ENCODE measurements at places on chromosomes 6 and 20.

GRCh38 chr6:53845280-53846195, 50.7 kb downstream of the LRRC1 start:
- no peak for DNase-seq

- no peak for DNase-seq
Measured at GRCh38 chr6:30394139-30394538, 49.2 kb downstream of the RPP21 start.

- DNase-seq = no peak
Measured at GRCh38 chr20:38294076-38294591, 9.8 kb upstream of the BPI start.

DNA sequence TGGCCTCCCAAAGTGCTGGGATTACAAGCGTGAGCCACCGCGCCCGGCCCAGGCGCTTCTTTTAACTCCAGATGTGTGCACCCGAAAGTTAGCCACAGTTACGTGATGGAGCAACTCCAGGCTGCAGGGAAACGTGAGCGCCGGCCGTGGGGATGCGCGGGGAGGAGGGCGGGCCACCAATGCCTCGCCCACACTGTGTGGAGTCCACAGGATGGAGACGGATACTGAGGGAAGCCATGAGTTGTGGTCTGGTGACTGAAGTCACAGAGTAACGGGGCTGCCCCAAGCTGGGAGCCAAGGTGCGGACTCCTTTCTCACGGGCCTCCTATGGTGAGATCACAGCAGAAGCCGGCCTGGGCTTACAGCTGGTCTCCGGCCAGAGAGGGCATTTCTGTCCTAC, 23.2 kb downstream of the YTHDF1 start:
- no peak for DNase-seq

DNA sequence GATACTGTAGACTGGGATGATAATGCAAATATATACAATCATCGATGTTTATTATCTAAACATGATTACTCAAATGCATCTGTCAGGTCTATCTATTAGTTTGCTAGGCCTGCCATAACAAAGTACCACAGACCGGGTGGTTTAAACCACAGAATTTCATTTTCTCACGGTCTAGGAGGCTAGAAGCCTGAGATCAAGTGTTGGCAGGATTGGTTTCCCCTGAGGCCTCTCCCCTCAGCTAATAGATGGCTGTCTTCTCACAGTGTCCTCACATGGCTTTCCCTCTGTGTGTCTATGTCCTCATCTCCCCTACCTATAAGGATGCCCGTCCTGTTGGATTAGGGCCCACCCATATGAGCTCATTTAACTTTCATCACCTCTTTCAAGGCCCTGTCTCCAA, 512.6 kb upstream of the SLC35B3 start:
- DNase-seq = no peak

GRCh38 chr20:52637201-52637600, 335.0 kb upstream of the TSHZ2 start:
- no peak for DNase-seq

GRCh38 chr6:163731215-163732013, 316.9 kb downstream of the QKI start:
- no peak for DNase-seq

DNA sequence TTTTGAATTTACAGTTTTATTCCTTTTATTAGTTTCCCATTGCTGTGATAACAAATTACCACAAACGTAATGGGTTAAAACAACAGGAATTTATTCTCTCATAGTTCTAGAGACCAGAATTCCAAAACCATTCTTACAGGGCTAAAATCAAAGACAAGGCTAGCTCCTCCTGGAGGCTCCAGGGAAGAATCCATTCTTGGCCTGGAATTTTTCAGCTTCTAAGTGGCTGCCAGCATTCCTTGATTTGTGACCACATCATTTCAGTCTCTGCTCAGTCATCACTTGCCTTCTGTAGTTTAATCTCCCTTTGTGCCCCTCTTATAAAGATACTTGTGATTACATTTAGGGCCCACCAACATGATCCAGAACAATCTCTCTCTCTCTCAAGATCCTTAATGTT, 897 bp upstream of the SEL1L2 start:
- no peak for DNase-seq

DNA sequence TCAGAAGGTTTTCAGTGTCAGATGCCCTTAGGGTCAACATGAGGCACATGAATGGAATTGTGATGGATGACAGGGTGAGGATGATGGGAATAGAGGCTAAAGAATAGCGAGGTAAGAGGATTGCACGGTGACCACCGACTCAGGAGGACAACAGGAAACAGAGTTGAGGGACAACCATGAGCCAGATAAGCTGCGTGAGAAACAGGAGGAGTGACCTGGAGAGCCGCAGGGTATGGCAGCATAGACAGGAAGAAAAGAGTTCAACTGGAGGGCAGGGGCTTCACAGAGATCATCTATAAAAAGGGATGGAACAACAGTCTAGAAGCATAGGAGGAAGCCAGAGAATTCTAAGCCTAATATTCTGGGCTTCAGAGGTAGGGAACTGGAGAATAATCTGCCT, 84.7 kb upstream of the ENPP5 start:
- no peak for DNase-seq

GRCh38 chr6:116210750-116211425, 43.0 kb downstream of the TSPYL4 start:
- DNase-seq = no peak

DNA sequence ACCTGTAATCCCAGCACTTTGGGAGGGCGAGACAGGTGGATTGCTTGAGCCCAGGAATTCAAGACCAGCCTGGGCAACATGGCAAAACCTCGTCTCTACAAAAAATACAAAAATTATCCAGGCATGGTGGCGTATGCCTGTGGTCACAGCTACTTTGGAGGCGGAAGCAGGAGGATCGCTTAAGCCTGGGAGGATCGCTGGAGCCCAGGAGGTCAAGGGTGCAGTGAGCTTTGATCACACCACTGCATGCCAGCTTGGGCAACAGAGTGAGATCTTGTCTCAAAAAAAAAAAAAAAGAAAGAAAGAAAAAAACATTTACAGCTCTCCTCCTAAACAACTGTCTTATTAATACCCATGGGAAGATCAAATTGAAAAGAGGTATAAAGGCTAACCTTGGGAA, 8.8 kb upstream of the MYMX start:
- DNase-seq = no peak

GRCh38 chr6:15425947-15426346, 180.1 kb downstream of the JARID2 start:
- no peak for DNase-seq

GRCh38 chr20:45306431-45306982, at the start of gene RBPJL:
Gene RBPJL, plus strand, starts transcription at chr20:45306840. Its CDS starts 83 bp downstream, at chr20:45306923.
- peak; percentile 17 for DNase-seq

GRCh38 chr6:102520966-102521365, 1127.5 kb downstream of the GRIK2 start:
- DNase-seq = no peak

DNA sequence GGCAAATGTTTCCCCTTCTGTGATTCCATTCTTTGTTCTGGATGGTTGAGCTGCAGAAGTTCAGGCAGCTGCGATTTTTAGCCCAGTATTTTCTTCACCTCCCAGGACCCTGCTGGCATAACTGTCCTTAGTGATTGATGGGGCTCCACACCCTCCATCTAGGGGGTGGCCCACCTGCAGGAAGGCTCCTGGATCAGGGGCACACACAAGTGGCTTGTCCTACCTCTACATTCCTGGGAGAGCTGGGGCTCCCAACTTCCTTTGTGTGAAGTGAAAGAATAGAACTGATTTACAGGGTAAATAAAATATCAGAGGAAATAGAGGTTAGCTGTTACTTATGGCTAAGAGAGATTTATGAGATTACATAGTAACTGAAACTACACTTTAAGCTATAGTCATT, 129.5 kb upstream of the MAP3K7 start:
- DNase-seq = no peak

DNA sequence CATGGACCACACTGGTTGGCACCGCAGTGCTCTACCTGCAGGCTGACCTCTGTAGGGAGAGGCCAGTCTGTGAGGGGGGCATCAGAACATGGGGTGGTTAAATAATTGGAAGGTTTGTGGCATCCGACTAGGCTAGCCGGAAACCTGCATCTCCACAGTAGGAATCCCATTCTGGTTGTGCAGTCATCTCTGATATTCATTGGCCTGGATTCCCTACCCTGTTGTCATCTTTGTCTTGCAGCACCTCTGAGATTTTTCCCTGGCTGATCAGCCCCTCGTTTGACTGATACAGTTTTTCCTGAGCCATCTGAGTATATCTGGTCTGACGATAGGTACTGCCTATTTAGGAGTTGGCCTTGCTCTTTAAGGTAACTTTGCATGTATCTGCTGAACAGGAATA, 259.4 kb downstream of the TMEM242 start:
- DNase-seq = no peak

GRCh38 chr6:146071781-146072180, 42.9 kb downstream of the GRM1 start:
- DNase-seq = no peak

GRCh38 chr6:57432919-57433684, 115.7 kb downstream of the PRIM2 start:
- DNase-seq = no peak

DNA sequence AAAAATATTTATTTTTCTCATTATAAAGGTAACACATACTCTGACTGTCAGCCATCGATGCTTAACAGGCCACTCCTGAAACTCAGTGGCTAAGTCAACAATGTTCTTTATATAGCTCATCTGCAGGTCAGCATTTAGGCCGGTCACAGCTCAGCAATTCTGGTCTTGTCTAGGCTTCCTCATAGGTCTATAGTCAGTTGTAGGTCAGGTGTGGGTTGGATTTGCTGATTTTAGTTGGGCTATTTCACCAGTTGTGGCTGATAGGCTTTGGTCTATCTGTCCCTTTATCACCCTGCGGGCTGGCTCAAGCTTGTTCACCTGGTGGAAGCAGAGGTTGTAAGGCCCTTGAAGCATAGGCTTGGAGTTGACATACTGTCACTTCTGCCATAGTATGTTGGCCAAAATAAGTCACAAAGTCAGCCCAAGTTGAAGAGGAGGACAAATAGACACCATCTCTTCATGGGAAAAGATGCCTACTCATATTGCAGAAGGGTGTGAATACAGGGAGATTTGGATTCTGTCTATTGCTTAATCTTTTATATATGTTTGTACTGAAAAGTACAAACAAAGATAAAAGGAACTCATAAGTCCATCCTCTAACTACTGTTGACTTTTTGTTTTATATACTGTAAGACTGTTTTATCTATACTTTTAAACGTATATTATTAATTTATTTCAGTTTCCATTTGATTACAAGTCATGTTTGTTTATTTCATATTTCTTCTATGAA, 75.0 kb downstream of the BCKDHB start:
- DNase-seq = no peak

GRCh38 chr6:112622036-112622435, 274.9 kb downstream of the RFPL4B start:
- no peak for DNase-seq

DNA sequence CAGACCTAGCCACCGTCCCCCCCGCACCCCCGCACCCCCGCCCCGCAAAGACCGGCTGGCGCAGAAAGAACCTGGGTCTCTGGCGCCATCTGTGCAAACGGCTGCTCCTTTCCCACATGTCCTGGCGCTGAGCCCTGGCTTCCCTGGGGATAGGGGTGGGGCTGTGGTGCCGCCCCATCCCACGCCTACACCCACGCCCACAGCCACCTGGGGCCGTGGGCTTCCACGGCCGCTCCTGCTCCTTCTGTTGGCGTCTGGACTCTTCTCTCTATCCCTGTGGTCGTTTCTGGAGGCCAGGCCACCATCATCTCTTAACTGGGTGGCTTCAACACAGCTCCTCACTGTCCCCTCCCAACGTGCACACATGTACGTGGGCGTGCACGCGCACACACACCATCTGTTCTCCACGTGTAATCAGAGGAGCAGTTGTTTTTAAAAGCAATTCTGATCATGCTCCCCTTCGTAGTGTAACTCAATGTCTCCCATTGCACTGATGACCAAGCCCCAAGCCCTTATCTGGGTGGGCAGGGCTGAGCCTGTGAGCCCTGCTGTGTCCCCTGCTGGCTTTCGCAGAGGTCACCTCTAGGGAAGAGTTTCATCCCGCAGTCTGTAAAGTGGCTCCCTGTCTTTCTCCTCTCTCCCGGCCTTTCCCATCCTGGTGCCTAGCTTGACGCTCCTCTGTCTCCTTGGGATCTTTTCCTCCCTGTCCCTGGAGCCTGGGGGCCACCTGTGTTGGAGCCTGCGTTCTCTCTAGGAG, 31.9 kb upstream of the FAM83D start:
- DNase-seq = no peak
